AG09309 (cell line): ENCODE measurements at places on chromosomes 16 and 17.

DNA sequence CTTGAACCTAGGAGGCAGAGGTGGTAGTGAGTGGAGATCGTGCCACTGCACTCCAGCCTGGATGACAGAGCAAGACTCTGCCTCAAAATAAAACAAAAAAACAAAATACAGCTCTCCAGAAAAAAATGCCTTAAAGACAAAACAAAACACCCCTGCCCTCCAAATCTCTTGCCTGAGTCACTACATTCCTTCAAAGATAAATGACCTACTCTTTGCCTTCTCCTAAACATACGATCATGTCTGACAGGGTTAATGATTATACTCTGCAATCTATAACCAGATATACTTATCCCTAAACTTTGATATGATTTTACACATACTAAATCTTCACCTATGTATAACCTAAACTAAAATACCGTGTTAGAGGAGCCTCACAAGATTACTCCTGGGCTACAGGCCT, 1.4 kb upstream of the SETD6 start:
- no peak for DNase-seq

- DNase-seq, result no peak
Observed at GRCh38 chr17:12530161-12530560, 135.5 kb upstream of the MYOCD start.

DNA sequence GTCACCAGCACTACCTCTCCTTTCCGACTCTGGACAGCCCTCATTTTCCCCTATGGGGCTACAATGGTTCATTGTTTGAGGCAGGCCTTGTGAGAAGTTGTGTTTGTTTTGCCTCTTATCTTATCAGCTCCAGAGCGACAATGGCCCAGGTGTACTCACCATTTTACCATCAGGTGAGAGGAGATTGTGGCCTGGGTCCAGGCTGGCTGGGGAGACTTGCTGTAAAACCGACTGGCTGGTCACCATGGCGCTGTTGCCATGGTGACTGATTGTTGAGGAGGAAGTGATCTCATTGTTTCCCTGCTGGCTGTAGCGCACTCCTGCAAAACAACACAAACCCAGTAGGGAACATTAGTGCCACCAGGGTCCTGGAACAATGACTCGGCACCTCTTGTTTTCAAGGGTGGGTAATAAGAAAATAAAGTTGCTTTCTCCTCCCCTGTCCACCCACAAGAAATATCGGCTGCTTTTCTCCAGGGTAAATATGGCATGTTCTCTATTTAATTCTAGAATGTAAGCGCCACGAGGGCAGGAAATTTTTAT, 34.4 kb downstream of the HNF1B start:
- no peak for DNase-seq

DNA sequence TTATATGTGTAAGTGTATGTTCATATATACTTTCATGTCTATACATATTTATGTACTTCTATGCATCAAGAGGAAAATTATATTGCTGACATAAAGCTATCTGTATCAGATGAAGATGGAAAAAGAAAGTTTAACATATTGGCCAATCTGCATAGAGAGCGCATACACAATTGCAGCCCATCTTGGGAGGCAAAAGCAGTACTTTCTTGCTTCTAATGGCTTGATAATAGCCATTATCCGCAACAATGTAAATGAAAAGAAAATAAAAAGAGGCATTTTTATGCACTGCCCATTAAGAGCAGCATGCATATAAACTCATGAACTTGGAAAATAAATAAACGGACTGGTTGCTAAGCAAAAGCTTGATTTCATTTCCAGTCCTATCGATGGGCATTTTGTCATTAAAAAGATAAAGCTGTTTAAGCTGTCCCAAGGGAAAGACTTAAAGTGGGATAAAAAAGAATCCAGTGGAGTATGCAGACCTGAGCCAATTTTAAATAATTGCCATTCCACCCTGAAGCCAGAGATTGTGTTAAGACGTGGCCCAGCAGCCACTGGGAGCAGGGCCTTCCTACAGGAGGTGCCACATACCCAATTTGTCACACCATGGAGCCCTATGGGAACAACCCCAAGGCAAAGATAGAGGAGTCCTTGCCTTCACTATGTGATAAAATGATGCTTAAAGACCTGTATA, 183.6 kb upstream of the CDH11 start:
- no peak for DNase-seq

- DNase-seq, result no peak
Observed at GRCh38 chr16:20740007-20740883, 1.4 kb downstream of the THUMPD1 start.

- no peak for DNase-seq
Observed at GRCh38 chr17:34090593-34090992, 164.5 kb upstream of the CCL2 start.

DNA sequence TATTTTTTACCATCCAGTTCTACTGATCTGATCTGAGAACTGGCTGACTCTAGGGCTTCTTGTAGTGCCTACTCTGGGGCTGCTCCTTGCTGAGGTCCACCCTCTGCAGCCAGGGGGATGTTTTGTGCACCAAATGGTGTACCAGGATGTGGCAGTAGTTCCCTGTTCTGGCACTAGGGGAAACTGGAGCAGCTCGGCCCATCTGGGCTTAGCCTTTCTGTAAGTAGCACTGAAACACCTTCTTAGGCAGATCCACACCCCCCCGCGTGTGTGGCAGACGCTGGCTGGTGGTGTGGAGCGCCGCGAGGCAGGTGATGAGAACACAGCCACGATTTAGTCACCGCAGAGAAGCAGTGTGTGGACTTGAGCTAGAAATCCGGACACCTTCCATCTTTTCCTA, 17.0 kb downstream of the DUSP14 start:
- DNase-seq, result no peak
